ENCODE measurements at places on chromosomes 1 and 21.

DNA sequence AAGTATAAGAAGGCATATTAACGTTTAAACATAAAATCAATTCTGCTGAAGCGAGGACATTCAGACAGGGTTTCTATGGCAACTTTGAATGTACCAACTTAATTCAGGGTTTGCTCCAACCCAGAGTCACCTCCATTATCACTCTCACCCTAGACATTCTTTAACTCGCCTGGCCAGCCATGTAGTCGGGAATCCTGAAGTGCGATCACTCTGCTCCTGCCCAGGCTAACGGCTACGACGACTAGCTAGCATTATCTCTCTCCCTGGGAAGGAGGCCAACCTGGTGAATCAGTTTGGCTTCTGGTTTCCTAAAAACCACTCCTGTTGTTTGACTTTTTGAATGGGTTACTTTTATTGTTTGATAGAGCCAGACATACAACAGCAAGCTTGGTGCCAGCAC lies 38.9 kb upstream of the ZBTB18 start:
- no peak for DNase-seq

DNA sequence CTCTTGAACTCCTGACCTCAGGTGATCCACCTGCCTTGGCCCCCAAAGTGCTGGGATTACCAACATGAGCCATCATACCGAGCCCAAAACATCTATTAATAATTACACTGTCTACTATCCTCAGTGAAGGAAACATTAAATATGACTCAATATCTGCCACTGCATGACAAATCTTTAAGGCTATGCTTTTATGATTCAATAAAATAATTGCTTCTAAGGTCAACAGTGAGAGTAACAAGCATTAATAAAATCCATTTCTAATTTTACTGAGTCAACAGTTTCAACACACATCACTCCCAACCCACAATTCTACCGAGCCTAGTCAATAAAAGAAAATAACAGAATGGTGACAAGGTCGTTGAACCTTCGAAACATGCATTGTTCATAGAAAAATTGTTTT lies 125.5 kb upstream of the CHRM3 start:
- no peak for DNase-seq

- DNase-seq, result no peak
Measured at GRCh38 chr1:114009393-114009792, 30.1 kb downstream of the OLFML3 start.

DNA sequence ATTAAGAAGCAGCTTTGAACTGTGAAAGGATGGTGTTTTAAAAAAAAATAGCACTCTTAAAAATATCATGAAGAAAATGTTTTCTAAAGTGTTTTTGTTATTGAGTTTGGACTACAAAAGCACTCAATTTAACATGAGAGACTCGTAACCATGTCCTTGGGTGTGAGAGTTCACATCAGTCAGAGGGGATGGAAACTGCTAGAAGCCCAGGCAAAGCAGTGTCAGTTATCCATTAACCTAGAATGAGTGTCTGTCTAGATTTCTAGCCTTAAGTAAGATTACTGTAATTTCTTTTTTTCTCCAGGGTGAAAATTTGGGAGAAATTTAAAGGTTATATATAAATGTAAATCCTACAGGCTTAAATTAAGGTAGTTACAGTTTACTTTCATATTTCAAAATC lies 31.7 kb downstream of the SLC5A9 start:
- DNase-seq, result no peak

- no peak for DNase-seq
Measured at GRCh38 chr1:230509281-230509977, 83.3 kb upstream of the PGBD5 start.

DNA sequence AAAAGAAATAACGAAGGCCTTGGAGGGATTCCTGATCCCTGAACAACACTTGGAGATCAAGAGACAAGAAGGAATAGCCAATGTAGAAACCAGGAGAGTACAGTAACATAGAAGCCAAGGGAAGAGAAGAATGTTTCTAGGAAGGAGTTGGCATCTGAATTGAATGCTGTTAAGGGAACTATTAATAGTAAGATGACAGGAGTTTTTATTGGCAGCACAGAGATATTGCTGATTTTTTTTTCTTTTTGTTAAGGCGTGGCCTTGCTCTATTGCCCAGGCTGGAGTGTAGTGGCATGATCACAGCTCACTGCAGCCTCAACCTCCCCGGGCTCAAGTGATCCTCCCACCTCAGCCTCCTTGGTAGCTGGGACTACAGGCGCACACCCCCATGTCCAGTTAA lies 9.6 kb upstream of the SFT2D2 start:
- DNase-seq, result no peak

GRCh38 chr1:6278263-6278662 lies 17.4 kb upstream of the GPR153 start:
- DNase-seq, result no peak
